ENCODE measurements at places on chromosomes 5 and 9.

DNA sequence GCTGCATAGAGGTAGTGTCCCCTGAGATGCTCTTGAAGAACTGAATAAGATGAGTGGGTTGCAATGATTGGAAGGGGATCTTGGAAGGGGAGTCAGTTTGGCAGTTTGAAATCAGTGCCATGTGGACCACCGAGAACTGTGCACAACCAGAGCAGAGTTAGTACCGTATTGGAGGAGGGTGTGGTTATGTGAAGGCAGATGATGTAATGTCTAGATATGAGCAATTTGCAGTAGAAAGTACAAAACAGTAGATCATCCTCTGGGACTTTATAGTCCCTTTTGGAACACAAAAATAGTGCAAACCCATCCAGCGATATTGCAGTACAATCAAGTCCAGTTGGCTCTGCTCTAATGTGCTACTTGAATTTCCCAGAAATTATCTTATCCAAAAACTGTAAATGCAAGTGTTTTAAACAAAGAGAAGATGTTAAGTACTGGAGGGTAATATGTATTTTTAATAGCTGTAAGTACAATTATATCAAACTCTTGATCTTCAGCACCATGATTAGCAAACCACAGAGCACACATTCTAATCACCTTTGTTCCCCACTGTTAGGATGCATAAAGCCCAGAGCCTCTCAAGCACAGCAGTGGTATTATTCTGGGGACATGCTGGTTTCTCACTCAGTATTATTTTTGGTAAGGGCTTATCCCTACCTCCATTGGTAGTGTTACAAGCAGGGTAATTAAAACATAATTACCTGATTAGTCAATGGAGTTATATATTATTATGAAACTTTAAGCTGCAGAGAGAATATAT is 41.5 kb downstream of the MEGF10 start:
- DNase-seq, result no peak

- no peak for DNase-seq
Observed at GRCh38 chr5:127290019-127290945, at the start of gene MEGF10. Gene MEGF10, plus strand, starts transcription at chr5:127290796. Its CDS starts 40,513 bp downstream, at chr5:127331309.

- no peak for DNase-seq
Observed at GRCh38 chr9:2727966-2728613, 10.8 kb downstream of the KCNV2 start.

GRCh38 chr5:31416547-31416946 is 115.3 kb downstream of the DROSHA start:
- DNase-seq, result no peak

DNA sequence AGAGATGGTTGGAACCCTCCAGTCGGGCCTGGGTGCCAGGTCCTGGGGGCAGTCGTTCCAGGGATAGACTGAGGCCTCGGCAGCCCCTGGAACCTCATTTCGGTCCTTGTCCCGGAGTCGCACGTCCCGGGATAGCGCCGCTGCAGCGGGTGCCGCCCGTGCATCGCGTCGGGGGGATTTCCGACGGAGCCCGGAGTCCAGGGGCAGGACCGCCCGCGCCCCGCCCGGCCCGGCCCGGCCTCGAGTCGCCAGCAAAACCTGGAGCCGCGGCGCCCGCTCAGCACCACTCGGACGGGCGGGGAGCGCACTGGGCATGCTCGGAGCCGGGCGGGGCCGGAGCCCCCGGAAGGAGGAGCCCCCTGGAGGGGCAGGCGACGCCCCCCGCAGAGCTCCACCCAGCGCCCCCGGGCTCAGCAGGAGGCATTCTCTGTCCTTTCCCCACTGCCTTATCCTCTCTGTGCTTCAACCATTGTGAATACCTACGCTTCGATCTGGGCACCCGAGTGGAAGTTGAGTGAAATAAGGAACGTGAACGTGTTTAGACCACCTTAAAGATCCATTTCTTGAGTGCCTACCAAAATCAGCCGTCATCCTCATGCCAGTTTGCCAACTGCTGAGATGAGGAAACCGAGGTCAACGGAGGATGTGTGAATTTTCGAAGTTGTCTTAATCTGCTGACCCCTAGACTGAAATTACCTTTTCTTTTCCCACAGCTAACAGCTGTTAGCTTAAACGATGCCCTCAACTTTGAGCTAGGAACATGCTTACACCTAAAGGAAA is 1.7 kb upstream of the PTPN3 start:
- DNase-seq, result no peak

- no peak for DNase-seq
Observed at GRCh38 chr9:103798620-103799019, 295.5 kb upstream of the SMC2 start.

- DNase-seq, result no peak
Observed at GRCh38 chr5:76500633-76501393, 97.7 kb downstream of the IQGAP2 start.

DNA sequence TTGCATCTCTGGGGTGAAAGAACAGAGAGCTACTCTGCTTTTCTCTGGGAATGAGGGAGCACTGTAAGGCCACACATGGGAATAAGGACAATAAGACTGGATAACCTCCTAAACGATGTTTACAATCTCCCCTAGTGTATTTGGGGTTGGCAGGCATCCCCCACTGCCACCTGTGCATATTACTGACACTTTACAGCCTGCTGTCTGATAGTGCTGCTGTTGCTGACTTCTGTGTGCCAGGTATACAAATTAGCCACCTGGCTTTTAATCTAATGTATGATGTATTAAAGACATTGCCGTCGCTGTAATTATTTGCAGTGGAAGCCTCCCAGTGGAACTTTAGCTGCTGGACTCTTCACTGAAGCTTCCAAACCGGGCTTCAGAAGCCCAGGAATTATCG is 4.4 kb upstream of the SHISAL2B start:
- no peak for DNase-seq

DNA sequence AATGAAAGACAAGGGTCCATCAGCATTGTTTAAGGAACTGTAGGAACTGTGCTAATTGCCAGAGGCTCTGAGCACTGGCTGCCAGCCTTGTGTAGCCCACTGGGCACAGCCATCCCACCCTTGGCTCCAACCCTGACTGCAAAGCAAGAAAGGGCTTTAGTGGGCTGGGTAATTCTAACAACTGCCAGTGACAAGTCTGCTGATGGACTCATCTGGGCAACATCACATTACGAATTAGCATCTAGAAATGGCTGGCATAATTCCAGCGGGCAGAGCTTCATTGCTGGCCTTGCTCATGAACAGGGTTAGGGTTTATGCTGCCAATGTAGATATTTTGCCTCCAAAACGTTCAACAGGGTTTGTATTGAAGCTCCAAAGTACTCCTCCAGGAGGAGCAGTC is 326.9 kb downstream of the ARHGEF28 start:
- no peak for DNase-seq

- no peak for DNase-seq
Observed at GRCh38 chr9:93617273-93617672, 40.9 kb downstream of the PHF2 start.

- no peak for DNase-seq
Observed at GRCh38 chr9:70639853-70640814, 225.7 kb upstream of the KLF9 start.

DNA sequence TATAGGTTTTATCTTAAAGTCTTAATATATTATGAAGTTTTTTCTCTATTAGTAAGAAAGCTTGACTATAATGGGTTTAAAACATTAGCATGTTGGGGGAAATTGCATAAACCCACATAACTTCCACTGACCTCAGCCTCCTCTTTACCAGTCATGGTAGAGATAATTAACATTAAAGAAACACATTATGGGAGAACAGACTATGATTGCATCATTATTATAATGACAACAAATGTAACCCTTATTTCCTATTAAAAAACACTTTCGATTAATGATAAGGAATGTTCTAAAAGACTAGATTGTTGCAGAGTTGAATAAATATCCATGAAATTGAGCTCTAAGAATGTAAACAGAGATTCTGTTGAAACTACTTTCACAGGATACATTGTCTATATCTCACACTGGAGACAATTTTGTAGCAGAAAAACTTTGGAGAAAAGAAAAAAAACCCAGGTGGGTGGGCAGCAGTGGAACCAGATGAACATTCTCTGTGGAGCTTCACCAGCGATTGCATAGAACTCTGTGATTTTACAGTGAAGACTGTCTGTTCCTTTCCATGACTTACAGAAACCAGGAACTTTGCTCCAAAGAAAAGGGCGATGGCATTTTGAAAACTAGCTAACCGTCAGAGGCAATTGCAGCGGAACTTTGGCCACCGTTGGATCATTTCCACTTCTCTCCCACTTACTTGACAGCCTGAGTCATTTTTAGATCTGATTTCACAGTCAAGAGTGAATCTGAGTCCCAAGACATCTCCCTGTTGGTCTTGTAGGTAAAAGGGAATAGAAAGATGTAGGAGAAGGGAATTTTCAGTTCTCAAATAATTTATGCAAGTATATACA is 21.0 kb upstream of the ERAP2 start:
- no peak for DNase-seq

GRCh38 chr5:33854733-33855151 is 37.0 kb downstream of the ADAMTS12 start:
- no peak for DNase-seq

DNA sequence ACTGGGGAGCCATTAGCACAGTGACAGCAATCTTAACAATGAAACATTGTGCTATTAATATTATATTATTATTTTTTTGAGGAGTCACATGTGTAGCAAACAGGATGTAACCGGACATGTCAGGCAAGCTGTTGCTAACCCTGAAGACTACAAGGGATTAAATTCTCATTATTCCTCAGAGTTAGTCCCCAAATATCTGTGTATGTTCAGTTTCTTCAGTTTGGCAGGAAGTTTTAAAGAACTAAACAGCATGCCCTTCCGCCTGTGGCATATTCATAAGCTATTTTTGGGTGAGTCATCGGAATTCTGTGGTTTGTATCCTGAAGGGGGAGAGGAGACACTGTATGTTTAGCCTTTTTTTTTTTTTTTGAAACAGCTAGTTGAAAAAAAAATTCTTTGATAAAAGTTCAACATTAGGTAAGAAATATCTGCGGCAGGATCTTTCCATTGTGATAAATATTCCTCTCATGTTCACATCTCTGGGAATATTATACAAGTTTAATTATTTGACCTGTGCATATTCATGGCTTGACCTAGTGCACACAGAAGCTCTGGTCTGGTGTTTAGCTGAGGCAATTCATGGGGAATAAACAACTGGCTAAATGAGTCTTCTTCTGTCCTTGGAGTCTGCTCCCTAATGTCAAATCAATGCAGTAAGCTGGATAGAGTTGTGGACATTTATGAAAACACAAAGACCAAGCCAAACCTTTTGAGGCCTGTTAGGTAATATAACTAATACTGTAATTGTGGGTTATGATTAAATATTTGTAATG is 202.7 kb upstream of the CDKN2B start:
- DNase-seq, result no peak

DNA sequence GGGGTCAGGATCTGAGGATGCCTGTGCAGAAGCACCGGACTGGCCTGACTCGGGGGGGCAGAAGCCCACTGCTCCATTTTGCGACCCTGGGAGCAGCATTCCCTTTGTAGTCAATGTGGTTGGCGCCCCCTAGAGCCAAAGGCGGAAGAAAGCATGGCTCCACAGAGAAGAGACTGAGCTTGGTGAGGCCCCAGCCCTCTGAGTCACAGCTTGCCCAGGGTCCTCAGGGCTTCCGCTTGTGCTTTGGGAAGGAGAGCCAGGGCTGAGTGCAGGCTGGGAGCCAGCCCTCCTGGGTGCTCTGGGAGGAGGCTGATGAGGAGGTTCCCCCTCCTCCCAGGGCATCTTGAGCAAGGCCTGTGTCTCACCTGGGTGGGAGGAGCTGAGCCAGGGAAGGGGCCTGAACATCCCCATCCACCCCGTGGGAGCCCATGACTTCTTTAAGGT is 5.5 kb upstream of the AQP3 start:
- DNase-seq, result no peak

GRCh38 chr9:124183772-124184171 is 74.0 kb upstream of the NEK6 start:
- no peak for DNase-seq

DNA sequence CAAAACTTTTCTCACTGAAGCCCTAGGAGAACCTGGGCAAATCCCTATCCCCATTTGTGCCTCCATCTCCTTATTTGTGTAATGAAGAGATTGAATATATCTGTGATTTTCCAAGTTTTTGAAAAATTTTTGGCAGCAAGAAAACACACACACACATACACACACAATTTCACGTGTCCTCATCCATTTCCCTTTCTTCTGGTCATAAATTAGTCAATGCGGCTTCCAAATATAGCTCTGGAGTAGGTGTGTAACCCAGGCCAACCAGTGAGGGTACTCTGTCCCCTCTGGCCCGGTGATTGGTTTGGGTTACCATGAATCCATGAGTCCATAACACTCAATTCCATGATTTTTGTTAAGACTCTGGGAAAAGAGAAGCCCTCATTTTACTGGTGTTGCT is 12.7 kb downstream of the CSF1R start:
- DNase-seq, result no peak

DNA sequence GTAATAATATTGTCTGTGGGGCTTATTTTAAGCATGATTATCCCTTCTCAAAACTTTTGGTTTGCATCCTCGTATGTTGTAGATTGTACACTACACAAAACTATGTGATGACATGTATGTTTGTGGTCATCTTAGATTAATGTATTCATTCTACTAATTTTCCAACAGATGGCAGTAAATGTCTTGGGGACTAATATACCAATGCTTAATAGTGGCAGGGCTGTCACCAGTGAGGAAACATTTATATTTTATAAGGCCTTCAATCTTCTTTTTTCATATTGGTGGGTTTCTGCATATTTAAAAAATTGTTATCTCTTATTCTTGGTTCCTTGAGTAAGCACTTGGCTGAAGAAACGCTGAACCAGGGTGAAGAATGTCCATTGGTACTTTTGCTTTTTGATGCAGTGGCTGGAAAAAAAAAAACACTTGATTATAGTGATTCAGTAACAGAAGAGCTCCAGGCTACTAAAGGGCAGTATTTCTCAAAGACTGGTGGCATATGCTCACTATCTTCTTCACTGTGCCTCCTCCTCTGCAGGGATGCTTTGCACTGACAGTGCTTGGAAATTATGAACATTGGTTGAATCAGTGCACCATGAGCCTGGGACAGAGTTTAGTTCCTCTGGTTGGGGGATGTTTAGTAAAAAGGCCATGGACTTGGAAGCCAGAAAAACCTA is 530.3 kb downstream of the RASEF start:
- DNase-seq, result no peak

DNA sequence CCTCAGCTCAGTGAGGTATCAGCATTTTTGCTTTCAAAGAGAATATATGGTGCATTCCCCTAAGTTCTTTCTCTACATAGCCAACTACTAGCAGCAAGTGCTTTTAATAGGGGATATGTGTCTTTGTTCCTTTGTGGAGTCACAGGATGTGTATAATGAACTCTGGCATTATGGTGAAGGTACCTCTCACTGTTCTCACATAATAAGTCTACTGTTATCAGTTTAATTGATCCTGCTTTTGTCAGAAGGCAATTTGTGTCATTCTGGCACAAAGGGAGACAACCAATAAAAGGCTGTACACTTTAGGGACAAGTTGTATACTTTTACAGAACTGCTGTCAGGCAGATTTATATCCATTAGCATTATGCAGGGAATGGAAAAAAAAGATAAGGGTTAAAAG is 531.4 kb upstream of the RIOK2 start:
- no peak for DNase-seq

Data from activated T-helper 1 cell treated with anti-CD3 and anti-CD28 coated beads, Interleukin-2, amount 50 U/mL, for 16 hours (primary cell).